ENCODE measurements at places on chromosomes 16 and 17.

- DNase-seq, result no peak
Measured at GRCh38 chr16:85862476-85863383, 36.2 kb upstream of the IRF8 start.

DNA sequence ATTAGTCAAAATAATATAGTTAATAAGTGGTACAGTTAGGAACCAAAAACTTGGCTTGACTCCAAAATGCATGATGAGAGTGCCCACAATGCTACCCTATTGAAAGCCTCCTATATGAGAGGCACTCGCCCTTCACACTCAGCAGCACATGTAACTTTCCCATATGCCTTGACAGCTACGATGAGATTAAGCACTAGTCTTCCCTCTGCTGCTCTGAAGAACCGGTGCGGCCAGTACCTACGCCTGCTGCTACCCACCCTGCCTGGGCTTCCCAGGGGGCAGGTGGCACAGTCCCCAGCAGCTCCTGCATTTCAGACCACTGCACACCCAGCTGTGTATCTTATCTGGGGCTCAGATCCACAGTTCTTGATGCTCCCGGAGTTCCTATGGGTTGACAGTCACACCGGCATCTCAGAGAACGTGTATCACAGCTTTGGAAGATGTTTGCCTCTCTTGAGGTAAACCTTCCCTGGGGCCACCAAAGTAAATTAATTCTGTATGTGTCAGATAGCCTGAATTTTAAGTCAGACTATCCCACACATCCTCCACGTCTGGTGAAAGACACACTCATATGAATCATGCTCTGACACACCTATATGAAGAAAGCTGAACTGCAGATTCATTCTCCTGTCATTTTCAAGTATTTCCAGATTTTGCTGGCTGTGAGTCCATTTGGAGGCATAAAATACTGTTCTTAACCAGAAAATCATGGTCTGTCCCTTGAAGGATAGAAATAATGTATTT, 77.8 kb downstream of the MYH10 start:
- DNase-seq, result peak; percentile 71

DNA sequence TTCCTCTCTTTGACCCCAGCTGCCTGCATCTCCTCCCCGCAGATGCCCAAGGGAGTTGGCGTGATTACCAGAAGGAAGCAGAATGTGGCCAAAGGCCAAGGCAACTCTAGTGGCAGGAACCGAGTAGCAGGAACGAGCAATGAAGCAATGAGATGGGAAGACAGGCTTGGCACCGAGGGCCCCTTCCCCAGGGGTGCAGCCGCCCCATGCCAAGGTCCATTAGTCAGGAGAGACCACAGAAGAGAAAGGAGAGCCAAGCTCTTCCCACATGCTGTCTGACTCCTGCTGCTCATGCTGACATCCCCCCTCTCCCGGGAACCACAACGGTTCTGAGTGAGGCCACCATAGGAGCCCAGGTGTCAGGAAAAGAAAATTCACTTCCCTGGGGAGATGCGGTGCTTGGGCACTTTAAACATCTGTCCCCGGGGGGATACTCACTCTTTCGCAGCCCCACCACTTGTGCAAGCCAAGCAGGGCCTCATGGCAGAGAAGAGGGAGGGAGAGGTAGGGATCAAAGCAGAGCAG, 67.4 kb downstream of the MYO18A start:
- no peak for DNase-seq

- DNase-seq, result no peak
Measured at GRCh38 chr17:11622492-11622891, 24.2 kb downstream of the DNAH9 start.

GRCh38 chr17:38879878-38880665, 10.2 kb downstream of the LASP1 start:
- DNase-seq, result no peak

- DNase-seq, result no peak
Measured at GRCh38 chr17:64608571-64608981, 53.5 kb downstream of the SMURF2 start.

GRCh38 chr16:79473456-79473855, 127.1 kb downstream of the MAF start:
- DNase-seq, result no peak

GRCh38 chr16:1474796-1475551, at the start of gene CLCN7:
TSS of gene CLCN7 (minus strand) at chr16:1475028. CDS start at chr16:1474974, 54 bp downstream.
- peak; percentile 87 for DNase-seq

GRCh38 chr17:9309216-9309615, 266.4 kb downstream of the STX8 start:
- DNase-seq, result no peak

DNA sequence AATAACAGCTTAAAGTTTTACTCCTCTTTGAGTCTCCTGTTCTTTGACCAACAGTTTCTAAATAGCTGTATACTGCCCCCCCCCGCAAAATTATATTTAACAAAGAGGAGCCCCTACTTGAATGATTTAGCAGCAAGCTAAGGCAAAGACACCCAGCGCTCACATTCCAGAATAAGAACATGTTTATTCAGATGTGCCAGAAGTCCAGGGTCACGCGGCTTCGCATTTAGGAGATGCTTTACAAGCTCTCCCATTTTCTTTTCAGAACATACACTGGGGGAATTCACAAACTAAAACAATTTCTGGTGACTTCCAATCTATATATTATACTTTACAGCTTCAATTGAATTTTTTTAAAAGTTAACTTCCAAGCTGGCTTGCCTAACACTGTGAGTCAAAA, 5.3 kb downstream of the PLD6 start:
- no peak for DNase-seq

- DNase-seq, result peak; percentile 32
Measured at GRCh38 chr16:78437352-78437968, 338.0 kb downstream of the WWOX start.

DNA sequence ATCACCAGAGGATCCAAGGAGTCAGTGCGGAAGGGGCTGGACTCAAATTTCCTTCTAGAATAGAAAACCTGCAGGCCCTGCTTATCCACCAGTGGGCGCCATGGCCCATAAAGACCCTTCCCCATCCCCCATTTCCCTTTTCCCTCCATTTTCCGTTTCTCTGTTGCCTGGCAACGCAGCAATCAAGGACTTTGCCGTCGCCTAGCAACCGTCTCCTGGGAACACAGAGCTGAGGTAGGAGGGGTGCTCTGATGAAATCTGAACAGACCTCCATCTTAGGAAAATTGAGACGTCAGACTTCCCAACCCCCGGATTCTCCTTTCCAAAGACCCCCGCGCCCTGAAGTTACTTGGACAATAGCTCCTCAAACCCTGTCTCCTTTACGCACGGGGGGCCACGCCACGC, 5.7 kb downstream of the DLG4 start:
- peak; percentile 50 for DNase-seq

- DNase-seq, result peak; percentile 91
Measured at GRCh38 chr16:2980227-2981176, at the start of gene PKMYT1. TSS of gene PKMYT1 (minus strand) at chr16:2980446. CDS start at chr16:2979657, 789 bp downstream.

- peak; percentile 56 for DNase-seq
Measured at GRCh38 chr16:11133344-11133943, 122.6 kb downstream of the SOCS1 start.

- DNase-seq, result no peak
Measured at GRCh38 chr17:17702449-17703139, 21.3 kb downstream of the RAI1 start.

DNA sequence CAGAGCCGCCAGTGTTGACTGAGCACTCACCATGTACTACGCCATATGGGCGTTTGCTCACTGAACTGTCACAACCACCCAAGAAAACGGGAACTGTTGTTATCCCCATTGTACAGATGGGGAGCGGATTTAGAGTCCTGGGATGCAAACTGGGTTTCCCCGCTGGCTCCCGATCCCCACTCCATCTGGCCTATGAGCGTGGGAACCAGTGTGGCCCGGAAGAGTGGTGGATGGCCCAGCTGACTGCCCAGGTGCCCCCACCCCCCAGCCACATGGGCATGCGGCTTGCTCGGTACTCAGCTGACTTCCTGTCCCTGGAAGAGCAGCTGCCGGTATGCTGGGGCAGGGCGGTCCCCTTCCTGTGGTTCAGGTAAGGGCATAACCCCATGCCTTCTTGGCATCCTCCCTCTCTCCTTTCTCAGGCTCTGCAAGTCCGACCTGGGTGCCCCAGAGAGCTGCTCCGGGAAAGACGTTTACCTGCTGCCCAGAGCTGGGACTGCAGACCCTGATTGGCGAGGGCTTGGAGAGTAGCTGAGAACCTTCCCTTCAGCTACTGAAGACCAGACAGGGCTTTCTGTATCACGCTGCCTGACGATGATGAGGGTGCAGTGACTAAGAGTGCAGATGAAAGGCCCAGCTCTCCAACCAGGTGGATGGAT, 16.2 kb downstream of the SOCS3 start:
- DNase-seq, result no peak

DNA sequence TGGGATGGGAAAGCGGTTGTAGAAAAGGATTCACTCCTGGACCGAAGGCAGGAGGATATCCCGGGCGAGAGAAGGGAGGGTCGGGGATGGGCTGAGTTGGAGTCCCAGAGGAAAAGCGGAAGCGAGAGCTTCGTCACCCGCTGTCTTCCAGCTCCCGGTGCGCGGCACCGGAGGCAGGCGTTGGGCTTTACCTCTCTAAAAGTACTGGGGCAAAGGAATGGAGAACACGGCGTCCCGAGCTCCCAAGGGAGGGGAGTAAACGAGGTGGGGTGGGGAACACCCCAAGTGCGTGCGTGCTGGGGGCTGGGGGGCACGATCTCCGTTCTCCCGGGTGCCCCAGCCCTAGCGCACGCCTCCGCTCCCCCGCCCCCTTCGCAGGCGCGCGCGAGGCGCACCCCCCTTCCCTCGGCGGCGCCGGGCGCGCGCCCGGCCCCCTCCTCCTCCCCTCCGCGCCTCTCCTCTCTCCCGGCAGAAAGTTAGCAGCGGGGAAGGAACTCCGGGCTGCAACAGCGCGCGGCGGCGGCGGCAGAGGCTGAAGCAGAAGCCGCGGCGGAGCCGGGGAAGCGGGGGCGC, at the start of gene HS3ST4:
HS3ST4 (plus strand) TSS at position 441 of the 573 bp plus-strand sequence.
- no peak for DNase-seq

DNA sequence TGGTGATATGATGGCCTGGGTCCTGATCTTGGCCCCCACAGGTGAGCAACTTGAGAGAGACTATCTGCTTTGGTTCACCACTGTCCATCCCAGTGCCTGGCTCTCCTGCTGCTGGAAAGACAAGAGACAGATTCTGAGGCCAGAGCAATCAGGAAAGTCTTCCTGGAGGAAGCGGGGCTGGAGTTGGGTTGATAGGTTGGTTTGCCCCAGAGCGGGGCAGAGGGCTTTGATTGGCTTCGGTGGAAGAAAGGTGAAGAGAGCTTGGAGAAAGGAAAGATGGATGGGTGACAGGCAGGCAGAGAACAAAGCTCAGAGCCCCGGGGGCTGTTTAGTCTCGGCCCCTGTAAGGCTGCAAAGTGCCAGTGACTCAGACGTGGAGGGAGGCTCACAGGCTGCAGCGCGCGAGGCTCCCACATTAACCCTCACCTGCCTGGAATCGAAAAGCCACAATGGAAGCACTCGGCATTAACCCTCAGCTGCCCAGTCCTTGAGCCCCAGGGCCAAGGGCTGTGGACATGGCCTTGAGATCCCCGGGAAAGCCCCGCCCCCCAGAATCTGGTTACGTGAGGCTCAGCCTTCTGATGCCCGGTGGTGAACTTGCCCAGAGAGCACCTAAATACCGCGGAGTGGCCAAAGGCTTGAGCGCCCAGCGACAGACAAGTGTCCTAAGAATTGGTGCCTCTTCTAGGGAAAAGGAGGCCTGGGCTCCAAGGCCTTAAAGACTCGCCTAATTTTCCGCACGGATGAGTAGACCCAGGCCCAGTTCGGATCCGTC, 996 bp upstream of the CPNE2 start:
- peak; percentile 63 for DNase-seq

DNA sequence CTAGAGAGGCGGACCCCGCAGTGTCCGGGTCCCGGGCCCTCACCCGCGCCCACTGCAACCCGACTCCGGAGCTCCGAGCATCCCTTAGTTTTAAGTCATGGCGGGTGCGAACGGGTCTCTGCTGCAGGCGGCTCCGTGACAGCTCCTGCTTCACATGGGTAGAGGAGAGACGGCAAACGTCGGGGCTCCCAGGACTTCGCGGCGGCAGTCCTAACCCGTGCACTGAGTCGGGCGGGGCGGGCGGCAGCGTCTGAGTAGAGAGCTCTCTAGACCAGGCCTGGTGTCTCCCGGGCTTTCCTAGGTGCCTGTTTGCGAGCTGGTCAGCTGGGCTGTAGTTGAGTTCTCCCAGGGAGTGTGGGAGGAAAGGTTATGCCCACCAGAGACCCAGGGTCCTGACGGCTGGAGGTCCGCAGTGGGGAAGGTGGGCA, 345 bp downstream of the TSC2 start:
- peak; percentile 37 for DNase-seq

GRCh38 chr17:43917348-43918025, 10.2 kb upstream of the MPP2 start:
- no peak for DNase-seq

DNA sequence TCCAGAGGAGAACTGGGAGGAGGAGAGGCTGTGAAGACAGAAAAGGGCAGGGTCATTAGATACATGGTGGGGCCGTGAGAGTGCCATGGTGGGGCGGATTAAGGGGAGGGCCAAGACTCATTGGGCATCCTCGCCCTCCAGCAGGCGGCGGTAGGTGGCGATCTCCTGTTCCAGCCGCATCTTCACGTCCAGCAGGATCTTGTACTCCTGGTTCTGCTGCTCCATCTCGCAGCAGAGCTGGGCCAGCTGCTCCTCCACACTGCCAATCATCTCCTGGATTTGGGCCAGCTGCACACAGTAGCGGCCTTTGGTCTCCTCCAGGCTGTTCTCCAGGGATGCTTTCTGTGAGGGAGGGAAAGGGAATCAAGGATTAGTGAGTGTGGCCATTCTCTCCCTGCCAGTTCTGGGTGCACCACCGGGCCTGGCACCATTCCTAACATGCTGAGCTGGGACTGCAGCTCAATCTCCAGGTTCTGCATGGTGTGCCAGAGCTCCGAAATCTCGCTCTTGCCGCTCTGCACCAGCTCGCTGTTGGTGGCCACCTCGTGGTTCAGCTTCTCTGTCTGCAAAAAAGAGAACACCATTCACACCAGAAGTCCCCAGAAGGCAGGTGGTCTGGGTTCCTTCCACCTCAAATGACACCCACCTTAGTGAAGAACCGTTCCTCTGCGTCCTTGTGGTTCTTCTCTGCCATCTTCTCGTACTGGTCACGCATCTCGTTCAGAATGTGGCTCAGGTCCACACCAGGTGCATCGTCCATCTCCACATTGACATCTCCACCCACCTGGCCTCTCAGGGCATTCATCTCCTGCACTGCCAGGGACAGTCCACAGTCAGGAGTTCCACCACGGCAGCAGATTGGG, 129.0 kb downstream of the CCDC144A start:
- DNase-seq, result no peak

GRCh38 chr17:78986649-78987328, 7.1 kb upstream of the LGALS3BP start:
- peak; percentile 67 for DNase-seq

- DNase-seq, result no peak
Measured at GRCh38 chr17:31916491-31917064, 15.1 kb upstream of the UTP6 start.

GRCh38 chr16:1914988-1915387, 3.2 kb downstream of the HS3ST6 start:
- DNase-seq, result no peak

Measured in RKO (cell line).